NCI-H187 treated with DMSO at 0.1 percent for 48 hours (cell line): ENCODE measurements at places on chromosomes 6 and 20.

DNA sequence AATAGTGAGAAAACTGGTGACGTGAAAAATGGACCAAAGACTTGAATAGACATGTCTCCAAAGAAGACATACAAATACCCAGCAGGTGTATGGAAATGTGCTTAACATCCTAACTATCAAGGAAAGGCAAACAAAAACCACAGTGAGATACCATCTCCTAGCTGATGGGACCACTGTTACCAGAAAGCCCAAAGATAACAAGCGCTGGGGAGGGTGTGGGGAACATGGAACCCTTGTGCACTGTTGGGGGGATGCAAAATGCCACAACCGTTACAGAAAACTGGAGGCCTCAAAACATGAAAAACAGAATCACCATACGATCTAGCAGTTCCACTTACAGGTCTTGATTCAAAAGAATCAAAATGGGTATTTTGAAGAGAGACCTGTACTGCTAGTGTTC lies 19.8 kb upstream of the RBM38 start:
- no peak for DNase-seq

GRCh38 chr6:3843379-3844096 lies 5.6 kb upstream of the FAM50B start:
- no peak for DNase-seq

DNA sequence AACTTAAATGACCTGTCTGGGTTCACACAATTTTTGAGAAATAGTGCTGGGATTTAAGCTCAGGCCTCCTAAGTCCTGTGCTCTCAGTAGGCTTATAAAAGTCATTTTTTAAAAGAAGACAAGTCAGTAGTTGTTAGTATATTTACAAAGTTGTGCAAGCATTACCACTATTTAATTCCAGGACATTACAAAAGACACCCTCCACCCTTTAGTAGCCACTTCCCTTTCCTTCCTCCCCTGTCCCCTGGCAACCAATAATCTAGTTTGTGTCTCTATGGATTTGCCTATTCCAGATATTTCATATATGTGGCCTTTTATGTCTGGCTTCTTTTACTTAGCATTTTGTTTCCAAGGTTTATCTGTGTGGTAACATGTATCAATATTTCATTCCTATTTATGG lies 37.6 kb downstream of the HMGN3 start:
- no peak for DNase-seq

DNA sequence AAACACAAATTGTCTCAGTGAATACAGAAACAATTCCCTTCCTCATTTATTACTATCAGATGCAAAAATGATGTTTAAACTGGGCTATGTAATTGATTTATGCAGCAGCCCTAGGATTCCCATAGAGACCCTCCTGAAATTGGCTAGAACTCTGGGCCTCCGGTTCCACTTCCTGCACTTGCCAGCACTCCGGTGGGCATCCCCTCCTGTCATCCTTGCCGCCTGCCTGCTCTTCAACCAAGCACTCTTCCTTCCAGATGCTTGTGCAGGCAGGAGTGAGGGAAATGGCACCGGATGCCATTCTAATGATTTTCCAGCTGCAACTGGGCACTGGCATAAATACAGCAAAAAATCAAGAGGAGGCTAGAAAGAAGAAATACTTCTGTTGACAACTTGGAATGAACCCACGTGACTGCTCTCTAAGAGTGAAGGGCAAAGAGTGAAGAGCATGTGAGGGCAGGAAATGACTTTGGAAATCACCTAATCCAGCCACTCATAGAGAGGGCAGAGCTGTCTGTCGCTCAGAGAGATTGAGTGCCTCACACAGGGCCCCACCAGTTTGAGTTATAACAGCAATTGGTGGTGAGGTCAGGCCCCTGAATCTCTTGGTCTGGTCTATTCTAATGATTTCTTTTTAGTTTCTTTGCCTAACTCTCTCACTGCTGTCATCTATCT lies 3.7 kb upstream of the NEDD9 start:
- no peak for DNase-seq

DNA sequence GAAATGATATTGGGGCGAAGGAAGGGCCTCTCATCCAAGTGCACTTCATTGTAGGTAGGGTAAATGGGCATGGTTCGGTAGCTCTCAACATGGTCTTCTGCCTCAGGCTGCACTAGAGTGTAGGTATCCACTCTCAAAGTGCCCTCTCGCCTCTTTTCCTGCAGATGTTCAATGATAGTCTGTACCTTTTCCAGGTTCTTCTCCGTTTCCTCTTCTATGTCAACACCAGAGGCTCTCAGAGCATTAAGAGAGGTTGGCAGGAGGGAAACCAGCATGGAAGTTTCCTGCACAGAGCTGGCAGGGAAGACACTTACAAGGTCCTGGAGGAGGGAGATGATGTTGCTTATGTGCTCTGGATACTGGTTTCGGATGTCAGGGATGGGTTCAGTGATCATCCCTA lies 7.1 kb downstream of the ZNFX1 start:
- DNase-seq, result no peak
